ENCODE measurements at places on chromosomes 12 and 14. TPM values are rescaled to one million over a fixed set of nuclear protein-coding genes. Genes with fewer than 3 reads are reported as not detected.

DNA sequence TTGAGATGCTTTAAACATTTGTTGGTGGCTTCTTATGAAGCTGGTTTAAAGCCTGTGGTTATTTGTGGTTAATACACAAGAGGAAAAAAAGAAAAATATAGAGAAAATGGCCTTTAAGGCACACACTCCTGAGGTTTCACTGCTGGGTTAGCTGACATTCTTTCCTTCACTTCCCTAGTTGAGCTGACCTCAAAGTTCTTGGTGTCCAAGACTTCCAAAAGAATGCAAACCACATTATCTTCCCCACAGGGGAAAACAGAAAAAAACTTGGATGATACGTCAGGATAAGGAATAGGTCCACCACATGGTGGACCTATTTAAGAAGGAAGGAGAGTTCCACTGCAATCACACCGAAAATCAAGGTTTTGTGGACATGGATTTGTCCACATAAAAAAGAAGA is 94.3 kb downstream of the SLC25A21 start:
- no peak for DNase-seq

DNA sequence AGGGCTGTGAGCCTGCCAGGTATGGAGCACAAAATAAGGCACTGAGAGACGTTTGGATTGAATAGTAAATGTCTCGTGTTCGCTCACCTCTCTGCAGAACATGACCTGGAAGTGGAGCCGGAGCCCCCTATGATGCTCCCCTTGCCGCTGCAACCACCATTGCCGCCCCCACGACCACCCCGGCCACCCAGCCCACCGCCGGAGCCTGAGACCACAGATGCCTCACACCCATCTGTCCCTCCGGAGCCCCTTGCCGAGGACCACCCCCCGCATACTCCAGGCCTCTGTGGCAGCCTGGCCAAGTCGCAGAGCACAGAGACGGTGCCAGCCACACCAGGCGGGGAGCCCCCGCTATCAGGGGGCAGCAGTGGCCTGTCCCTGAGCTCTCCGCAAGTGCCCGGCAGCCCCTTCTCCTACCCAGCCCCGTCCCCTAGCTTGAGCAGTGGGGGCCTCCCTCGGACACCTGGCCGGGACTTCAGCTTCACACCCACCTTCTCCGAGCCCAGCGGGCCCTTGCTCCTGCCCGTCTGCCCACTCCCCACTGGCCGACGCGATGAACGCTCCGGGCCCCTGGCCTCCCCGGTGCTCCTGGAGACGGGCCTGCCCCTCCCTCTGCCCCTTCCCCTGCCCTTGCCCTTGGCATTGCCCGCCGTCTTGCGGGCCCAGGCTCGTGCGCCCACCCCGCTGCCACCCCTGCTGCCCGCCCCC is 18.7 kb downstream of the SETD1B start:
- no peak for DNase-seq

- DNase-seq: no peak
Observed at GRCh38 chr14:37668646-37669045, 73.2 kb downstream of the TTC6 start.

DNA sequence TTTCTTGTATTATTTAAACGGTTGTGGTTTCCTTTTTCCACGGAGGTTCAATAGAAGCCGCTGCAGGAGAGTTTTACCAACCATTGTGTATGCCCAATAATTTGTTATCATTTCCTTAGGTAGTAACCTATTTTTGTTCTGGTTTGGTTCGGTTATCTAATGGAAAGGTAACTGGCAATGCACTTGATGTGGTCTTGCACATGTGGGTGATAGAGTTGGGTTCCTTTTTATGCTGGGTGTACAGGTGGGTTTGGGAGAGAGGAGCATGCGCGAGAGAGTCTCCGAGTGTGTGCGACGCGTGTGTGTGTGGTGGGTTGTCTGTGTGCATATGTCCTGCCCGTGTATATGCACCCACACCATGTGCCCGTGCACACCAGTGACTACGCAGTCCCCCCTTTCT is 102.7 kb upstream of the FKBP4 start:
- no peak for DNase-seq

DNA sequence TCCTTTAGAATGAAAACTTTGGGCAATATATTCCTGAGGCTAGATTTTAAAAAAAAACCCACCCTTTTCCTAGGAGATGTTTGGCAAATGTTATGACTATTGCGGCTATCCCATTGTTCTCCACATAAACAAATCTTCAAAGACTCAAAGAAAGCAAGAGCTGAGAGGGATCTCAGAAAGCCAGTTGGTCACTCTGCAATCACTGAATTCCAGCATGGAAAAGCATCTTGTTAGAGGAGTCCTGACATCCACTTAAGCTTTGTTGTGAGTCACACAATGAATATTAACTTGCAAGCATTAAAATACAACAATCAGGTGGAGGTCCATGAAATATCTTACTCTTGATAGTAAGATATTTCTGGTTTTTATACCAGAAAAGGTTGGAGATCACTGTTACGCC is 11.0 kb upstream of the PTPRB start:
- no peak for DNase-seq

- DNase-seq: no peak
Observed at GRCh38 chr14:44820230-44820964, 141.3 kb downstream of the KLHL28 start.

DNA sequence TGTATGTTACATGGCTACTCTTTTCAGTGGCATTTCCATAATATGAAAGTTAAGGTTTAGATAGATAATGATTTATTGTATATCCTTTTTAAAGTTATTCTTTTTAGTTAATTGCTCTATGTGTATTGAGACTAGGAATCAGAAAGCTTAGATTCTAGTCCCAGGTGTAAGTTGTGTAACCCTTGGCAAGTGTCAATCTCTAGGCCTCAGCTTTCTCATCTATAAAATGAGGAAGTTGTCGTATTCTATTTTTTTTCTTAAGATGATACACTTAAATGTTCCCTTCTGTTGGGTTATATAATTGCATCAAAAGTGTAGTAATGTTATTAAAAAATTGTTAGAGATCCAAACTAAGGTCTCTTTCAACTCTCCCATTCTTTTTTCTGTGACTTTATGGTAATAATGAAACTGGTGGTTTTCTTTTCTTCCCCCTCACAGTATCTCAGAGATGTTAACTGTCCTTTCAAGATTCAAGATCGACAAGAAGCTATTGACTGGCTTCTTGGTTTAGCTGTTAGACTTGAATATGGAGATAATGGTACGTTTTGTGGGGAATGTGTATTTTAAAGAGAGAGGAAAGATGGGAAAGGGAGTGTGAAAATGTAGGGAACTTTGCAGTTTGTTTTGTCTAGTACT is 4.1 kb downstream of the RTRAF start:
- no peak for DNase-seq

- no peak for DNase-seq
Observed at GRCh38 chr12:122873540-122873939, 22.4 kb downstream of the VPS37B start.

DNA sequence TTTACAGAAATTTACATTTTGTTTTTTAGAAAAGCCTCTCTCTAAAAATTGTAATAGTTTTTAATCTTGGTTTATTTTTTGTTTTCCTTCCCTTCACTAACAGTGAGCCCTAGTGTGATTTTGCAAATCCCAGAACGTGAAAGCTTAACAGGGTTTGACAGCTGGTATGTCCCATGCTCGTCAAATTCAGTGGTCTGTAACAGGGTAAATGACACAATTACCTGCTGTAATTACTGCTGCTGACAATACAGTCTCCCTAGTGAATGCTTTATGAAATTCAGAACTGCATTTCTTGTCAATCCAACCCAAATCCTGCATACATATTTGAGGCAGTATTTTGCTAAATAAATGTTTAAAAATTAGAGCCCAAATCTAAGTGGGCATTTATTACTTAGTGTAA is 249.2 kb downstream of the NELL2 start:
- no peak for DNase-seq

GRCh38 chr12:41106315-41106714 is 81.8 kb upstream of the PDZRN4 start:
- DNase-seq: no peak

DNA sequence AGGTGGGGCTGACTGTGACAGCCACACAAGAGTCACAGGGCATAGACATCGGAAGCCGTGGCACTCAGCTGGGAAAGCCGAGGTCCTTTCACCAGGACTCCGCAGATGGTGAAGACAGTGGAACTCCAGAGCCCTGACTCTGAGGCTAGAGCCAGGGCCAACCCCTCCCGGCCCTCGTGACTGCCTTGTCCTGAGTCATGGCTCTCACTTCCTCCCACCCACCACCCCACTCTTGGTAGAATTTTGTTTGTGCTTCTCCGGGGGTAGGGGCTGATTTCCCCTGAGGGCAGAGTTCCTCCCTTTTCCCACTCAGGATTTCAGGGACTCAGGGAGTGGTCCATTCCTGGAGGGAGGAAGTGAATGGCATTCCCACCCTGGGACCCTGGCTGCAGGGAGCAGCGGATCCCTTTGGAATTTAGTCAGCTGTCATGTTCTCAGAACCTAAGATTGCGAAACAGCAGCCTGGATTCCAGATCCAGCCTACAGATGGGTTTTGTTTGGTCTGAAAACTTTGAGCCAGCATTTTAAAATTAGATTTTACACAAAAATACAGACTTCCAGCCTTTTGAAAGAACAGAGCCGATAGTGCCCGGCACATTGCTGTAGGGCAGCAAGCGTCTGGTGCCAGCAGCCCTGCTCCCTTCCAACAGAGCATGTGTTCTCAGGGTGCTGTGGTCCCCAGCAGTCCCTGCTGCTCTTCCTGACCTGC is 50.7 kb downstream of the TPCN1 start:
- DNase-seq: peak; percentile 79

- DNase-seq: no peak
Observed at GRCh38 chr12:13208533-13209435, 12.3 kb downstream of the EMP1 start.

- no peak for DNase-seq
Observed at GRCh38 chr12:6442836-6443235, 1.9 kb upstream of the CD27 start.

- no peak for DNase-seq
Observed at GRCh38 chr12:18898470-18898869, 160.6 kb downstream of the CAPZA3 start.

GRCh38 chr14:60596139-60596538 is 53.1 kb downstream of the SIX1 start:
- DNase-seq: no peak

DNA sequence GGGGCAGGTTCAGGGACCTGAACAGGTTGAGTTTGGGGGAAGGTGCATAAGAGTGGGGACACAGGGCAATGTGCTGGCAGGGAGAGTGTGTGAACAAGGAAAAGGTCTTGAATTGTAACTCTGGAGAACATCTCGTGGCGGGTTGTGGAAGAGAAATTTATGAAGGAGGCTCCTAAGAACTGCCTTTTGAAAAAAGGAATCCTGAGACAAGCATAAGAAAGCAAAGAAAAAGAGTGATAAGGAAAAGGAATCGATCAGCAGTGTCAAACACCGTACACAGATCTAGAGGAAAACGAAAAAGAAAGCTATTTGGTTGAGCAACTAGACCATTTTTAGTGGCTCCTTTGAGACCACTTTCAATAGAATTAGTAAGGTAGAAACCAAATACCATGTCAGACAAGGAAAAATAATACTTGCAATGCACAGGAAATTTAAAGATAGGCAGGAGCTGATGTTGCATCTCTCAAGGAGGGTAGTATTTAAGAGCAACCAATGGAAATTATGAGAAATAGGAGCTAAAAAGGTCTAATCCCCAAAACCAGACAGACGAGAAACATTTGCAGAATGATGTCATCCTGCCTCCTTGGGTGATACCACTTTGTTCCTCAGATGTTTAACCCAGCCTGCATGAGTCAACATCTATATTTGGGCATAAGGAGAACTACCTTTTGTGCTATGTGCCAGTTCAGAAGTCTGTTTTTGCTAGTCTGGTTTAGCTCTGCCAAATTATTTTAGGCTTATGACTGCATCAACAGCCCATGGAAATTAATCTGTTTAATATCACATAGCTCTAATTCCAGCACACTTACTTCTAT is 64.5 kb upstream of the STK38L start:
- no peak for DNase-seq

DNA sequence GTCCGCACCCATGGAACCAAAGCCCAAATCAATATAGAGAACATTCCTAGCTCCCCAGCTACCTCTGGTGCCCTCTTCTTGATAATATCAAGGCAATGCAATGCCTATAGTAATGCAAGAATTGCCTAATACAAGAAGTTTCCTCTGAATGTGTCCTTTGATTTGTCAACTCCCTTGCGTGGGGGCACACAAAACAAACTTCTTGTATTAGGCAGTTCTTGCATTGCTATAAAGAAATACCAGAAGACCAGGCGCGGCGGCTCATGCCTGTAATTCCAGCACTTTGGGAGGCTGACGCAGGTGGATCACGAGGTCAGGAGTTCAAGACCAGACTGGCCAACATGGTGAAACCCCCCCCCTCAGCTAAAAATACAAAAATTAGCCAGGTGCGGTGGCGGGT is 10.4 kb upstream of the ITPK1 start:
- DNase-seq: peak; percentile 62

GRCh38 chr12:77122661-77123060 is 57.3 kb upstream of the E2F7 start:
- DNase-seq: no peak

- DNase-seq: no peak
Observed at GRCh38 chr12:108853981-108854446, 3.4 kb downstream of the SSH1 start.

GRCh38 chr12:5806371-5807089 is 138.5 kb downstream of the ANO2 start:
- DNase-seq: peak; percentile 52

BICDL1 gene
- total RNA-seq: 9.0 TPM

SYT10 gene
- total RNA-seq: 0.21 TPM

ADAM20 gene
- total RNA-seq: 1.5 TPM

MDM1 gene
- total RNA-seq: 13.8 TPM

GYS2 gene
- not detected for total RNA-seq

CLEC4D gene
- total RNA-seq: 1.4 TPM

SERPINA5 gene
- 0.56 TPM for total RNA-seq

KRT6B gene
- total RNA-seq: not detected

ERBB3 gene
- 80.5 TPM for total RNA-seq

CELA1 gene
- not detected for total RNA-seq

TXNDC16 gene
- 8.2 TPM for total RNA-seq

TBX3 gene
- total RNA-seq: 50.9 TPM

TPH2 gene
- total RNA-seq: not detected

SPTB gene
- total RNA-seq: 2.5 TPM

TMTC1 gene
- total RNA-seq: 24.8 TPM

SLC17A8 gene
- not detected for total RNA-seq

CFAP73 gene
- 7.3 TPM for total RNA-seq
